H4 (cell line): ENCODE measurements at places on chromosomes 16 and 17. TPM values are rescaled to one million over a fixed set of nuclear protein-coding genes. Genes with fewer than 3 reads are reported as not detected.

DNA sequence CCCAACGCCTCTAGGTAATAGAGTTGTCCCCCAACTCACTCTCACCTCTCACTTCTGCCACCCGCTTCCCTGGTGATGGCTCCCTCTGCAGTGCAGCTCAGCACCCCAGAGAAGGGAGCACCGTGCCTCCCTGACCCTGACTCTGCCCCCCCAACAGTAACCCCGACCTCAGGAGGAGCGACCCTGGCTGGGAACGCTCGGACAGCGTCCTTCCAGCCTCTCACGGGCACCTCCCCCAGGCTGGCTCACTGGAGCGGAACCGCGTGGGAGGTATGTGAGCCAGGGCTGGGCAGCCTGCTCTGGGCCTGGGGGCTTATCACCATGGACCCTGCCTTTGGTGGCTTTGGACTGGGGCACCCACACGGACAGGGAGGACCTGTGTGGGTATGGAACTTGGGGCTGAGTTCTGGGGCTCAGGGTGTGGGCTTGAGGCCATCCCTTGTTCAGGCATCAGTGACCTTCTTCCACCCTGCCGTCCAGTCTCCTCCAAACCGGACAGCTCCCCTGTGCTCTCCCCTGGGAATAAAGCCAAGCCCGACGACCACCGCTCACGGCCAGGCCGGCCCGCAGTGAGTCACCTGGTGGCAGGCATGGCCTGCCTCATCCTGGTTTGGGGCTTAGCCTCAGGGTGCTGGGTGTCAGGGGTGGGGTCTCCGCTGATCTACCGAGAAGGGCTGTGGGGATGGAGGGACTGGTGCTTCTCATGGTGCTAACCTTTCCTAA is 6.7 kb upstream of the C17orf107 start:
- DNase-seq = no peak

GRCh38 chr17:45677770-45678169 is 106.3 kb upstream of the CRHR1 start:
- peak; percentile 80 for DNase-seq

- DNase-seq = peak; percentile 93
These were observed 24.1 kb downstream of the BAHCC1 start for GRCh38 chr17:81419319-81419885.

DNA sequence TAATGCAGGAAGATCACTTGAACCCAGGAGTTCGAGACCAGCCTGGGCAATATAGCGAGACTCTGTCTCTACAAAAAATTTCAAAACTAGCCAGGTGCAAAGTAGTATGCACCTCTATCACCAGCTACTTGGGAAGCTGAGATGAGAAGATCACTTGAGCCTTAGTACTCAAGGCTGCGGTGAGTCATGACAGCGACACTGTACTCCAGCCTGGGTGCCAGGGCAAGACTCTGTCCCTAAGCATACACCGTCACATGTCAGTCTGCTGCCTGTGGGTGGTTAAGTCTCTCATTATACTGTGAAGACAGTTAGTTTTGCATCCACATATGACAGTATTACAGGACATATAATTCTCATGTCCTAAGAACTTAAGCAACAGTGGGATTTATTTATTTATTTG is 21.8 kb downstream of the NMRAL1 start:
- DNase-seq = no peak

DNA sequence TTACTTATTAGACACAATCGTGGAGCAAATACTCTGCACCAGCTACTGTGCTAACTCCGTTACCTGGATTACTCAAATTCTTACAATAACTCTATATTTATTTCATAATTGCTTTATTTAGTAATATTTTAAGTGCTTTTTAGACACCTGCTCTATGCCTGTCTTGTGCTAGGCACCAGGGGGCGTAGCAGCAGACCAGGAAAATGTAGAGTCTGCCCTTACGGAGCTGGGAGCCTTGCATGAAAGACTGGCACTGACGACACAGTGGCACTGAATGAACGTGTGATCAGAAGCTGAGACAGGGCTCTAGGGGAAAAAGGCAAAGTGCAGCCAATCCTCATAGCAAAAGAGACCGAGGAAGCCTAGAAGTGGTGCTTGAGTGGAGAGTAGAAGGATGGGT is 486.5 kb downstream of the CDH13 start:
- no peak for DNase-seq

GRCh38 chr17:8048236-8048635 is 9.4 kb downstream of the ALOX15B start:
- DNase-seq = no peak

DNA sequence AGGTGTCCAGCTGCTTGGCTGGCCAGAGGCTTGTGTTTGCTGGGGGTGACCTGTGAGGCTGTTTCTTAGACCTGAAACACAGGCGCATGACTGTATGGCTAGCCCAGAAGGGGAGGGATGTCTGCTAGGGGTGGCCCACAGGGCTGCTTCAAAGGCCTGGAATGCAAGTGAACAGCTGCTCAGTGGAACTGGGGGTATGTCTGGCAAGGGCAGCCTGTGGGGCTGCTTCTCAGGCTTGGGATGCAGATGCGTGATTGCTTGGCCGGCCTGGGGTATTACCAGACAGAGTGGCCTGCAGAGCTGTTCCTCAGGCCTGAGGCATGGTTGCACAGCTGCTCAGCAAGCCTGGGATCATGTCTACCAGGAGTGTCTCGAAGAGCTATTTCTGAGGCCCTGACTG is 20.5 kb downstream of the TANC2 start:
- DNase-seq = no peak

DNA sequence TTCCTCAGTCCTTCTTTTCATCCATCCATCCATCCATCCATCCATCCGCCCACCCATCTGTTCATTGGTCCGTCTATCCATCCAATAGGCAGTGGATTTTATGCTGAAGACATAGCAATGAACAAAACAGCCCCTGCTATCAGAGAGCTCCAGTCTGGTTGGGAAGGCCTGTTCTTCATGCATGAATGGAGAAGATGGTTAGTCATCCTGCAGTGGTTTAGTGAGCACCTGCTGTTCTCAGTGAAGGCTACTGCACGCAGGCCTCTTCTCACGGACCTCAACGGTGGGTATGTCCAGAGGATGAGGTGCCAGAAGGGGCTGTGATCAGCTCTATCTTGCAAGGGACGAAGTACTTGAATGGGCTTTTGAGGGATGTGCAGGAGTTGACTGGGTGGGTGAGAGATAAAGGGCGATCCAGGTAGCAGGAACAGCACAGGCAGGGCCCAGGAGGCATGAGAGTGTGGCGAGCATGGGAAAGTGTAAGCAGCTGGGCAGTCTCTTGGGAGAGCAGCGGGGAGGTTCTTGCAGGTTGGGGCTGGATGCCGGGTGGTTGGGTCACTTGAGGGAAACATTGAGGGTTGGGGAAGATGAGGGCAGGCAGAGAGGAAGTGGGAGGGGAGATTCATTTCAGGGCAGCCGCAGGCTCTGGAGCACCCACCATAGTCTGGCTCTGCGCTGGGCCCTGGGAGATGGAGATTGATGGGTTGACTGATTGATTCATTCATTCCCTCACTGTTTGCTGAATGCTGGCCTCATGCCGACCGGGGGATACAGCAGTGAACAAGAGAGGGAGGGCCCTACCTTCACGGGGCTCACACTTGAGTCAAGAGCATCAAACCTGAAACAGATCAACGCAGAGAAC is 115.0 kb upstream of the CIBAR2 start:
- peak; percentile 60 for DNase-seq

GRCh38 chr17:82957961-82958561 is 118.2 kb upstream of the ZNF750 start:
- no peak for DNase-seq

GRCh38 chr16:4058386-4058785 is 57.9 kb downstream of the ADCY9 start:
- no peak for DNase-seq

- DNase-seq = peak; percentile 48
These were observed 119.7 kb upstream of the MYOCD start for GRCh38 chr17:12545877-12546513.

The MYL11 gene
- not detected in 2 replicates for total RNA-seq

The C17orf58 gene
- total RNA-seq = 20.3 and 25.5 TPM in 2 replicates

The ITPRIPL2 gene
- 8.2 and 8.7 TPM in 2 replicates for total RNA-seq
